NCI-H524 treated with DMSO at 0.1 percent for 48 hours (cell line): ENCODE measurements at places on chromosomes 7 and 10.
A peak's percentile ranks its signal among the peaks of the same experiment; 100 is the strongest.

DNA sequence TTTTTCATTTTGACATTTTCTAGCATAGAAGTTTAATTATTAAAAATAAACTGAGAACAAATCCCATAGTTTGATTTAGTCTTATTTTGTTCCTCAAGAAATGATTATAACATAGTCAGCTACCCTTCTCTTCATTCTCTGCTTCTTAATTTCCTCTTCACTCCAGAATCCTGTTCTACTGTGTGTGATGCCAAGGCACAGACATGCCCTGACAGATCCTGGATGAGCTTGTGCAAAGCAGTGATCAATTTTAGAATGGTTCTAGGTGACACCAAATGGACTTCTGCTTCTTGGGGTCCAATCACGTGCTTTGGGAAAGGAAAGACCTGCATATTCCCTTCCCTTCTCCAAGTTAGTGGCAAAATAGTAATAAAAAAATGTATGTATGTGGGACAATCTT lies 665.6 kb downstream of the MAGI2 start:
- DNase-seq: no peak

- DNase-seq: peak; percentile 52
Observed at GRCh38 chr7:95933618-95934017, 161.3 kb downstream of the DYNC1I1 start.

- no peak for DNase-seq
Observed at GRCh38 chr7:36085096-36085495, 68.0 kb upstream of the EEPD1 start.

- DNase-seq: no peak
Observed at GRCh38 chr10:116511365-116511764, 34.4 kb upstream of the PNLIP start.

GRCh38 chr10:125038637-125039036 lies 96.7 kb downstream of the ZRANB1 start:
- DNase-seq: no peak

GRCh38 chr10:490891-491571 lies 198.4 kb downstream of the DIP2C start:
- DNase-seq: no peak
